ENCODE measurements at places on chromosomes 2 and 18.

- no peak for DNase-seq
Observed at GRCh38 chr2:231182513-231182899, 15.9 kb upstream of the ARMC9 start.

- peak; percentile 47 for DNase-seq
Observed at GRCh38 chr2:38602136-38602731, 494 bp downstream of the HNRNPLL start.

DNA sequence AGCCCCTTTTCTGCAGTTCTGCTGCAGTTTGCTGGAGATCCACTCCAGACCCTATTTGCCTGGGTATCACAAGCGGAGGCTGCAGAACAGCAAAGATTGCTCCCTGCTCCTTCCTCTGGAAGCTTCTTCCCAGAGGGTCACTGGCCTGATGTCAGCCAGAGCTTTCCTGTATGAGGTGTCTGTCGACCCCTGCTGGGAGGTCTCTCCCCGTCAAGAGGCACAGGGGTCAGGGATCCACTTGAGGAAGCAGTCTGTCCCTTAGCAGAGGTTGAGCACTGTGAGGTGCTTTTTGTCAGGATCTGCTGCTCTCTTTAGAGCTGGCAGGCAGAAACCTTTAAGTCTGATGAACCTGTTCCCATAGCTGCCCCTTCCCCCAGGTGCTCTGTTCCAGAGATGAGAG is 42.0 kb upstream of the MYL1 start:
- no peak for DNase-seq

DNA sequence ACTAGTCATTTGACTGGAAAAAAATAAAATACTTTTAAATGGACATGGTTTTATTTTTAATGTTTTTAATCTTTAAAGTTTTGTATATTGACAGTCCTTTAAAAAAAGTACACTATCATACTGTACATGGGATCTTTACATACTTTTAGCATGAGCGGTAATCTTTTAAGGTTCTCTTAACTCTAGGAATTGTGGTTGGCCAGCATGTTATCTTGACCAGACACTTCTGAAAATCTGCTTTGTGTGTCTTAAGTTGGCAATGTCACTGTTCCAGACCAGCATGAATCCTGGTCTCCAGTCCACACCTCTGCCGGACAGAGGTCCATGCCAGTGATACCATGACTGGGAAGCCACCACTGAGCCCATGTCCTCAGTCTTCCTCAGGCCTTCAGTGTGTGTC is 17.7 kb downstream of the ITGB1BP1 start:
- DNase-seq: no peak

DNA sequence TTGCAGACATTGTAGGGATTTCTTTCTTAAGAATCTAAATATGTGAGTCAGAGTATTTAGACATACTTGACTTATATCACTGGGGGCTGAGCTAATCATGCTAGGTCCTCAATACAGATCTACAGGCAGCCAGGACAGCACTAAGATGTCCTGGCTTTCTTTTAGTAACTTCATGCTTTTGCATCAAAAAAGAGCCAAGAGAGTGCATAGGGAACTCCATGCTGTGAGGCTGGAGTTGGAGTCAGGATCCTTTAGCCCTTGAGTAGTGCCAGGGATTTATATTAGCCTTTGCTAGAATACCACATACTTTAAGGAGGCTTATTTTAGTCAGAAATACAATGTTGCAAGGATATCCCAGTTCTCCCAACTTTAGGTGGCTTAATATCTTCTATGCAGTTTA is 289.7 kb downstream of the CCDC85A start:
- DNase-seq: no peak

- no peak for DNase-seq
Observed at GRCh38 chr2:53516650-53517049, 251.0 kb upstream of the CHAC2 start.

DNA sequence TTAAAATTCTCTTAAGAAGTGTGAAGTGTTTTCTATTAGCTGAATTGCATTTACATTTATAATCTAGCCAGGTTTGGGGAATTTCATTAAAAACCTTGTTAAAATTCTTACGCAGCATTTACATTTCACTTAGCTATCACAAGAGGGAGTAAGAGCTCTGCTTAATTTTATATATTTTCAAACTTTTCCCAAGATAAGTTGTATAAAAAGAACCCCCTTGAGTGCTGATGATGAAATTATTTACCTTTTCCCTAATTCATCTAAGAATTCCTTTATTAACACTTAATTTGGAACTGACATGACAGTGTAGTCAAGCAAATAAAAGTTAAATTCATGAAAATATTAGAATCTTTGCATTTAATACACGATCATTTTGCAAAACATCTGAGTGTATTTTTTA is 54.2 kb upstream of the ZSWIM2 start:
- no peak for DNase-seq

GRCh38 chr2:58271826-58272225 is 30.7 kb upstream of the FANCL start:
- DNase-seq: no peak
